ENCODE measurements at places on chromosomes 2 and 18.

DNA sequence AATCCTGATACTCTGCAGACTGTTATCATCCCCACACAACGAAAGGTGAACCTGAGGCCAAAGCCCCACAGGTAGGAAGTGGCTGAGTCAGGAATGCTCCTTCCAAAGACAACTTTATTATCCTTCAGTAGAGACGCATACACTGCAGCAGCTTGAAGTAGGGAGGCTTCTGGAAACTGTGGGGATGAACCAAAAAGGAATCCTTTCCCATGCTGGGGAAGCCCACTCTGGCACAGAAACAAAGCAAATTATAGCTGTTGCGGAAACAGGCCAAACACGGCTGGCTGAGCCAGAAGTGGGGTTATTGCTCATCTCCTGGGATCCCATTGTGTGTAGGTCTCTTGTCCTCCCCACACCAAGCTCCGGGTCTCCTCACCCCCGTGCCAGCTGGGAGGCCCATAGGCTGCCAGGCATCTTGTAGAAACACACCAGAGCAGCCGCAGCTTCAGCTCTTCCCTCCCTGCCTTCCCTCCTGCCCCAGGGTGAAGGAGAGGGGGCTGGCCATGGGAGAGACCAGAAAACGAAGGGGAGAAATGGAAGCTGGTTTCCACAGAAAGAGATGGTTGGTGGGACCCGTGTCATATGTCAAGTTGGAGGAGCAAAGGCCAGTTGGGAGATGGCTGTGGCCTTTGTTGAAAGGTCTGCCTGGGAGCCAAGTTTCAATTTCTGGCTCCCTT, 176.9 kb upstream of the NABP1 start:
- no peak for DNase-seq

DNA sequence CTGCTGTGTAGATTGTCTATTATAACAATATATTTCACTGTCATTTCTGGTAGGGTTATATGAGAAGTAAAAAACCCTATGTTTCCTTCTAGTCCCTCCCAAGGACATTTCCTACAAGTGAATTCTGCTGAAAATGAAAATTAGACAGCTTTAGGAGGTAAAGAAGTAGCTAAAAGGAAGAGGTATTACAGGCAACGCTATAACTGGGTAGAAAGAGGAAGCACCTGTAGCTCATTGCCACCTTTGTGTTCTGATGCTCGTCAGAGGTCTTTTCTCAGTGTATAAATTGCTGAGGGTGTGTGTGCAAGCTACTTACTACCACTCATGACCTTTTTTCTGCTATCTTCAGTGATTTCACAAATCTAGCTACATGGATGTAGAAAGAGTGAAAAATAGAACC, 1.4 kb downstream of the DNAJC10 start:
- no peak for DNase-seq

- DNase-seq: no peak
These were observed 15.8 kb downstream of the PMAIP1 start for GRCh38 chr18:59915606-59916005.

DNA sequence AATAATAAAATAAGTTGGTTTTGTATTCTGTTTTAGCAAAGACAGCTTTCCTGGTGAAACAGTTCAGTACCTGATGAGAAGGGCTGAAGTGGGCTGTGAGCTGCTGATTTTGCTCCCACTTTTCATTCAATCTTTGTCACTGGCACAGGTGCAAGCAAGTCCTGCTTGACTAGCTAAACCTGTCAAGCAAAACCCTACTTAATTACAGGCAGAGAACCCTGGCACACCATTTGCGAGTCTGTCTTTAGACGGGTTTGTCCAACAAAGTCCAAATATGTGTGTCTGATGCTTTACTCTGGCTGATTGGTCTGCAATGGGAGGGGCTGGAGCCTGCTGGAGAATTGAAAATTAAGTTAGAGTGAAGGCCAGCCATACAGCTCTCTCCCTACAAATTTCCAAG, 267.2 kb downstream of the EPHA4 start:
- no peak for DNase-seq

DNA sequence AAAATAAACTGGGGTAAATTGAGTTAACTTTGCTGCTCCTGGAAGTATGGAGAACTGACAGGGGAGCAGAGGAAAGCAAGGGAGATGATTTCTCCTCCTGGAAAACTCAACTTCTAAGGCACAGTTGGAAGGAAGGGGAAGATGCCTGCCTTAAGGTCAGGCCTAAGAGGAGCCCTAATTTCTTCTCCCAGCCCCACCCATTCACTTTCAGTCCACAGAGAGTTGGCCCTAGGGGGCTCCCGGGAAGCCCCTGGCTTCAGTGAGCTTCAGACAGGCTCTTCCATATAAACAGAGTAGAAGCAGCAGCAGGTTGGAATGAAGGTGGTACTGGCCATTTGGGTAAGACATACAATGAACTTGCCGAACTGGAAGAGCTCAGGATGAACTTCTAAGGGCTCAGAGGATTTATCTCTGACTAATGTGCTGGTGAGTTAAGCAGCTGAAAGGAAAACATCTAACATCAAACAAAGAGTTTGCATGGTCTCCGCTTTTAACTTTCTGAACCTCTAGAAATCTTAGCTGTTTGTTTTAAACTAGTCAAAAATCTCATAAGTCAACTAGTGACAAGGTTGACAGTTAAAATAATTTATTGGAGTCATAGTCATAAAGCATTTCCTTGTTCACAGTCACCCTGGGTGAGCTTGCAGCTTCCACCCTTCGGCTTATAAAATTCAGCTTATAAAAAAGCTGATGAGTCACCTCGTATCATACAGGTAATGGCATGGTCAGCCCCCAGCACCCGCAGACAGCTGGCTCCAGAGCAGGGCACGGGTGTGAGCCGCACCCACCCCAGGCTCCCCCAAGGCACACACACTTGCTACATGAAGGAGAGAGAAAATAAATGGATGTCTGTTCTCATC, 9.8 kb downstream of the MALL start:
- no peak for DNase-seq

DNA sequence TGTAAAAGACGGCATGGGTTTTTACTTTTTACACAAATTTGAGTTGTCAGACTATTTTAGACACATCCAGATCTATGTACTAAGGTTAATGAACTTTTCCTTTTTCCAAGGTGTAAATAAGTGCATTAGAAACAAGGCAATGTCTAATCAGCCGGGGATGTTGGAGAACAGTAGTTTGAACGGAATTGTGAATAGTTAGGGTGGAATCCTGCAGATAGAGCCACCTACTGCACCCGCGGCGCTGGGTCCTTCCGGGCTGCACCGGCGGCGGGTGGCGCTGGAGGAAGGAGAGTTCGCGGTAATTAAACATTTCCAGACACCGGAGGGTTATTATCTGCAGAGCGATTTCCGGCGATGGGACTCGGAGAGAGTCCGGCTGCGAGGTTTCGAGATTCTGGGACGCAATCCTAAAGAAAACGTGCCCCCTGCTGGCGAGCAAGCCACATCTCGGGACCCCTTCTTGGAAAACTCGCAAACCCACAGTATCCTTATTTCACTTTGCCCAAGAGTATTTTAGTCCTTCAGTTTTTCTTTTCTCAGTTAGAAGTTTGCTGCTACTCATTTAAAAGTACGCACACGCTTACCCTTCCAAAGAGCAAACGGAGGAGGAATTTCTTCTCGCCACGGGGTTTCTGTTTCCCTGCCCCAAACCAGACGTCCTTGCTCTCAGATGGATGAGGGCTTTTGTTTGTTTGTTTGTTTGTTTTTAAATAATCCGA, 4.5 kb upstream of the OSR1 start:
- peak; percentile 70 for DNase-seq

- no peak for DNase-seq
These were observed 64.1 kb downstream of the AGAP1 start for GRCh38 chr2:235557903-235558302.

GRCh38 chr2:111121028-111121827, 514 bp downstream of the BCL2L11 start:
- DNase-seq: peak; percentile 37

GRCh38 chr2:208255557-208256106, 761 bp upstream of the IDH1 start:
- DNase-seq: no peak

DNA sequence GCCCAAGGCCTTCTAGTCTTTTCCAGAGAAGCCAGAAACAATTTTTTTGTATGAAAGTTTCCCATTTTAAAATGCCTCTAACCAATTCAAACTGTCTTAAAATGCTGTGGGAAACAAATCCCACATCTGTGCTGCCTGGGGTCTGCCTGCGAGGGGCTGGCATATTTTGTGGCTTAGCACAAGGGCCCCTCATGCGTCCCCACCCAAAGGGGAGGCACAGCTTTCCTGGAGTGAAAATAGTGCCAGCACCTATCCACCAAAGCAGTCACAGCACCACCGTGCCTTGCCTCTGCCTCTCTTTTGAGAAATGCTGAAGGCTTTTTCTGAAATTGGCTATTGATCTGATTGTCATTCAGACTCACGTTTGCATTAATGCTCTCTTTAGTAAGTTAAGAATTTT, 22.2 kb upstream of the GNAL start:
- peak; percentile 17 for DNase-seq
